ENCODE measurements at places on chromosomes 7 and 10.

GRCh38 chr7:75931680-75932079 lies 16.7 kb downstream of the POR start:
- no peak for DNase-seq

GRCh38 chr10:100625816-100626215 lies 90.1 kb downstream of the HIF1AN start:
- no peak for DNase-seq

- DNase-seq: no peak
Measured at GRCh38 chr10:71957546-71958275, 6.5 kb upstream of the CHST3 start.

DNA sequence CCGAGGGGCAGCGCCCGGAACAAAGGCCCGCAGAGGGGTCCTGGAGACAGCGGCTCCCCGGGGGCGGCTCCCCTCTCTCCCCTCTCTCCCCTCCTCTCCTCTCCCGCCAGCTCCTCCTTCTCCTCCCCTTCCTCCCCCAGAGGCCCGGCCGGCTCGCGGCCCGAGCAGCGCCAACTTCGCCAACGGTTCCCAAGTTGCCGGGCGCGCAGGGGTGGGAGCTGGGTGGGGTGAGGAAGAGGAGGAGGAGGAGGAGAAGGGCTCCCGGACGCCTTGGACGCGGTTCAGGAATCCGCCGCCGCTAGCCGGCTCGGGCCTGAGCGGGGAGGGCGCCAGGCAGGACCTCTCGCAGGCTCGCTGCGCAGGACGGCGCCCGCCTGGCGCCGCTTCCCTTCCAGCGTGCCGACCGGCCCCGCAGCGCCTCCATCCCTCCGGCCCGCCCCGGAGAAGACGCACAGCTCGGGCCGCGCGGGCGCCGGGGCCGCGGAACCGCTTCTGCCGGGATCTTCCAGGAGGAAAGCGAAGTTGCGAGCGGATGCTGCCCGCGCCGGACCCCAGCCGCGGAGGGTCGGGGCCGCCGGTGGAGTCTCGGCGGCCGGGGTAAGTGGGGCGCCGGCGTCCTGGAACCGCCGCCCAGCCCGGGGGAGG lies at the start of gene CHST3:
CHST3 (plus strand) TSS at position 298 of the 645 bp plus-strand sequence. CDS start 41,448 bp downstream, outside the sequence.
- DNase-seq: peak; percentile 22

GRCh38 chr10:105534086-105534485 lies 893.0 kb downstream of the SORCS3 start:
- no peak for DNase-seq

DNA sequence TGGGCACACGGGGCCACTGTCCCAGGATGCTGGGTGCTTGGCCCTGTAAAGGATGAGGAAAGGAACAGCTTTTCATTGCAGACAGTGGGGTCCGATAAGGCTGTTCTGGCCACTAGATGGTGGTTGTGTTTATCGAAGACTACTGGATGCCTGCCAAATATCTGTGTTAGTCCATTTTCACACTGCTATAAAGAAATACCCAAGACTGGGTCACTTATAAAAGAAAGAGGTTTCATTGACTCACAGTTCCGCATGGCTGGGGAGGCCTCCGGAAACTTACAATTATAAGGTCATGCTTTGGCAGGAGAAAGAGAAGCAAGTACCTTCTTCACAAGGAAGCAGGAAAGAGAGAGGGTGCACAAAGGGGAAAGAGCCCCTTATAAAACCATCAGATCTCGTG lies 32.2 kb upstream of the GARS1 start:
- no peak for DNase-seq

GRCh38 chr7:28432105-28432504 lies 19.8 kb downstream of the CREB5 start:
- DNase-seq: no peak

DNA sequence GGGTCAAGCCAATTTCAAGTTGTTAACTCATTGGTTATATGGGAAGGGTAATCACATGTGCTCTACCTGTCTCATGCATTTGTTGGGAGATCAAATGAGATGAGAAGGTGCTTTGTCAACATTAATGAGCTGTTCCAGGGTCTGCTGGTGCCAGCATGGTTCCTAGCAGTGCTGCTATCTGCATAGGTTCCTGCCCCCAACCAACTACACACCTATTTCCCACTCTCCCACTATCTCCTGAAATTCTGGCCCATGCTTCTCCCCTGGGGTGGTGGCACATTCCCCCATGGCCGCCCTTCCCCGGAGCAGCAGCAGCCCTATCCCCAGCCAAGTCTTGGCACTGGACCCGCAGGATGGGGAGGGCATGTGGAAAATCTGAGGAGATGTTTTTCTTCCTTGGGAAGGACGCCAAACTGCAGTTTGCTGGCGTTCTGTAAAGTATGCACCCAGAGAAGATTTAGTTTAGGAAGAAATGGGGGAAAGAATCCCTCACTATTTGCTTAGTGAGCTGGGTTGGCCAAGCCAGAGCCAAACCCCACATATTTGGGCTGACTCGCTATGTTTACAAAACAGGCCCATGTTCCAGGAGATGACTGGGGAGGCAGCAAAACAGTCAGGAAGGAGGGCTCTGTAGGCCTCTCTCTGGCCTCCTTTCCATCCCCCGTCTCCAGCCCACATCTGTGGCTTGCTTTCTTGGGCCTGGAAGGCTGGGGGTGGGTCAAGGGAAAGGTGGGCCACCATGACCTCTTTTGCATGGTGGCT lies 42.5 kb downstream of the PPP1R3C start:
- DNase-seq: no peak

GRCh38 chr7:67463316-67463715 lies 466.7 kb downstream of the TYW1 start:
- no peak for DNase-seq

DNA sequence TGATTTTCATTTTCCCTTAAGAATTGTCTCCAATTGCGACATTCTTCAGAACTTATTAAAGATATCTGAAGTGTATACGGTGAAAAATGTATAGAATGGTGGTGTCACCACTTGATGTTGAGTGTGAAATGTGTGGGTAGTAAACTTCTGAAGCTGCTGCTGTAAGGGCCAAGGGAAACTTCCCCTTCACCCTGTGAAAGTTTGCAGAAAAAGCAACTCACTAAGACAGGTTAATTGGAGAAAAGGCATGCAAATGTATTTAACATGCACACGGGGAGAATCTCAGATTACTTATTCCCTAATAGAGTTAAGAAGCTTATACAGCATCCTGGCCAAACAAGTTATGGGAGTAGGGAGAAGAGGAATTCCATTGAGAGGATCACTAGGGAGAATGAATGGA lies 173.0 kb downstream of the NSUN6 start:
- no peak for DNase-seq

GRCh38 chr7:17545348-17545747 lies 246.9 kb downstream of the AHR start:
- no peak for DNase-seq

DNA sequence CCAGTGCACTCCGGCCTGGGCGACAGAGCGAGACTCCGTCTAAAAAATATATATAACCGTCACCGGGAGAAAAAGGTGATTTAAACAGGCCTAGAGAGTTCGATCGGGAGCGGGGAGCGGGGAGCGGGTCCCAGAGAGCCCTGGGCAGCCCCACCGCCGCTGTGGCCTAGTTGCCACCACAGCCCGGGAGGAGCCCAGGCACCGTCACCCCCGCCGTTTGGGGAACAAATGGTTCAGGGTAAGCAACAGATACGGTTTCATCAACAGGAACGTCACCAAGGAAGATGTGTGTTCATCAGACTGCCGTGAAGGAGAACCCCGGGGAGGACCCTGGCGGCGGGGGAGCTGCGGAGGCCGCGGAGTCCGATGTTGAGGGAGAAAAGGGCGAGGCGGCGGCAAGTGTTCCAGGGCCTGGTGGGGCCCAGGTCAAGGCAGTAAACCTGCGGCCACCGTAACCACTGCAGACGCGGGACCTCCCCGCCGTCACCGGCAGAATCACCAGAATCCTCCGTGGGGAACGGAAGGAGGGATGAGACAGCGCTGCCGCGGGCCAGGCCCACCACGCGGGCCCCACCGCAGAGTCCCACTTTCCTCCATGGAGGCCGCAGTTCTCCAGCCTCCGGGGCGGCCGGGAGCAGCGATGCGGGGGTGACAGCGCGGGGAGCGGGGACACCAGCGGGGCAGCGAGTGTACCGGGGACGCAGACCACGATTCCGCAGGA lies 103.4 kb downstream of the GALNT11 start:
- no peak for DNase-seq

- DNase-seq: no peak
Measured at GRCh38 chr10:110141871-110142635, 65.4 kb upstream of the MXI1 start.

- DNase-seq: no peak
Measured at GRCh38 chr10:116440330-116441030, 12.8 kb downstream of the PNLIPRP3 start.

GRCh38 chr7:142611566-142612236 lies 137.6 kb upstream of the PRSS1 start:
- DNase-seq: no peak

DNA sequence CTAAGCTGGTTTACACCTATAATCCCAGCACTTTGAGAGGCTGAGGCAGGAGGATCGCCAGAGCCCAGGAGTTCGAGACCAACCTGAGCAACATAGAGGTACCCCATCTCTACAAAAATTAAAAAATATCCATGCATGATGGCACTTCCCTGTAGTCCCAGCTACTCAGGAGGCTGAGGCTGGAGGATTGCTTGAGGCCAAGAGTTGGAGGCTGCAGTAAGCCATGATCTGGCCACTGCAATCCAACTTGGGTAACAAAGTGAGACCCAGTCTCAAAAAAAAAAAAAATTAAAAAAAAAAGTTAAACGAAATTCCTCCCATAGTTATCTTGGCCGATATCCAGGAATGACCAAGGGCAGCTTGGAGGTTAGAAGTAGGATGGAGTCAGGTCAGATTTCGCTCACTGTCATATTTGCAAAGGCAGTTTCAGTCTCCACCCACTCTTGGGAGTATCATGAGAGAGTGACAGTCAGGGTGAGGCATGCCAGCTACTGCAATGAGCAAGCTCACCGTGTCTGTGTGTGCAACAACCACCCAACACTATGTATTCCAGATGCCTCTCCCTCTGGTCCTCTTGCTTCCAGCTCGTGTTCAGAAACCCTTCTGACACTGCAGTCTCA lies 6.0 kb upstream of the ZDHHC4 start:
- DNase-seq: no peak

- no peak for DNase-seq
Measured at GRCh38 chr10:64116707-64117106, 595.5 kb downstream of the REEP3 start.

DNA sequence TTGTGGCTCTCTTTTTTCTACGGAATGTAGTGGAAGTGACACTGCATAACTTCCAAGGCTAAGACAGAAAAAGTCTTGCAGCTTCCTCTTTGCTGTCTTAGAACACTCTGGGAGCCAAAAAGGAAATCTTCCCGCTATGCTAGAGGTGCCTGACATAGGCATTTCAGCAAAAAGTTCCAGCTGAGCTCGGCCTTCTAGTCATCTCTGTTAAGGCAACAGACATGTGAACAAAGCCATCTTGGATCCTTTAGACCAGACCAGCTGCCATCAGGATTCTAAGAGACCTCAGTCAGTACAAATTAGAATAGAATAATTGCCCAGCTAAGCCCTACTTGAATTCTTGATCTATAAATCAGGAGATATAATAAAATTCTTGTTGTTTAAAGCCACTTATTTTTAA lies 16.3 kb upstream of the COL1A2 start:
- DNase-seq: no peak

DNA sequence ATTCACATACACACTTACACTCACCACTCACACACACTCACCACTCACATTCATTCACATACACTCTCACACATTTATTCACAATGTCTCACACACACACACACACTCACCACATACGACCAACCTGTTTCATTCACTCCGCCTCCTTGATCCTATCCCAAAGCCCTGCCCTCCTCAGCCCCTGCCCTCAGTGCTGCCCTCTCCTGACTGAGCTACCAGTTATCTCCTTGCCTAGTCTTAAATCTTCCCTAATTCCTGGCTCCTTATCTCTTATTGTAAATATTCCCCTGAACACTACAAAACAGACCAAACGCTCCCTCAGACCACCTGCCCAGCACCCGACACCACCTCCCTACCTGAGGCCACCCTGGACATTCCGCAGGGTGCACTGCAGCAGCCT lies 26.1 kb upstream of the C10orf120 start:
- no peak for DNase-seq

DNA sequence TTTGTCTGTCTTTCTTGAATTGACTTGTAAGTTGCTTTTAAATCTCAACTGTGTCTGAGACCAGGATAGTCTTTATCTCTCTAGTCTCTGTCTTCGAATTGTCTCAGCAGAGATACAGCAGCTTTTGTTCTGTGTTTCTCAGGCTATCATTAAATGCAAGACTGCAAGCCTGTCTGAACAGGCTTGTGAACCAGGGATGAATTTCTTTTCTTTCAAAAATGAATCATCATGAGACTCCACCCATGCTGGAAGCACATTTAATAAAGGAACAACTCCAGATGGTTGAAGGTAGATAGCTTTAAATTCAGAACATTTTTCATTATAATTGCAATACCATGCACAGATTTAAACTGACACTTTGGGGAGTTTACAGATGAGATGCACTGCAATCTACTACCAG lies 155.9 kb downstream of the SEC23IP start:
- DNase-seq: no peak

DNA sequence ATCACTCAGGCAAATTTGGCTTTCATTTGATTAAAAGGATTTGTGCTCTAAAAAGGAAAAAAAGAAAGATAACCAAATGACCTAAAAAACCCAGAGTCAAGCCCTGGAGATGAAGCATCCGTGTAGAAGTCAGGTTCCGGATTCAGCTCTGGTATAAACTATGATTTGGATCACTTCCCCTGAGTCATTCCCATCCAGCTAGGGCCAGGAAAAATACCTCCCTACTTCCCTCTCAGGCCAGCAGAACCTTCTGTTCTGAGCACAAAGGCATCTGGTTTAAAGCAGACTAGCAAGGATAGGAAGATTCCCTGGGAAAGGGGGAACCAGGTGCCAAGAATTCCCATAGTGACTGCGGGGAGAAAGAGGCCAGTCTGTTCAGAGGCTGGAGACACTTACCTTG lies 25.7 kb upstream of the NDST2 start:
- no peak for DNase-seq

All from stimulated activated CD4-positive, alpha-beta T cell treated with anti-CD3 and anti-CD28 coated beads, Interleukin-4, amount 100 ng/mL, for 1 hour (primary cell).